ENCODE measurements at places on chromosomes 16 and 17.

DNA sequence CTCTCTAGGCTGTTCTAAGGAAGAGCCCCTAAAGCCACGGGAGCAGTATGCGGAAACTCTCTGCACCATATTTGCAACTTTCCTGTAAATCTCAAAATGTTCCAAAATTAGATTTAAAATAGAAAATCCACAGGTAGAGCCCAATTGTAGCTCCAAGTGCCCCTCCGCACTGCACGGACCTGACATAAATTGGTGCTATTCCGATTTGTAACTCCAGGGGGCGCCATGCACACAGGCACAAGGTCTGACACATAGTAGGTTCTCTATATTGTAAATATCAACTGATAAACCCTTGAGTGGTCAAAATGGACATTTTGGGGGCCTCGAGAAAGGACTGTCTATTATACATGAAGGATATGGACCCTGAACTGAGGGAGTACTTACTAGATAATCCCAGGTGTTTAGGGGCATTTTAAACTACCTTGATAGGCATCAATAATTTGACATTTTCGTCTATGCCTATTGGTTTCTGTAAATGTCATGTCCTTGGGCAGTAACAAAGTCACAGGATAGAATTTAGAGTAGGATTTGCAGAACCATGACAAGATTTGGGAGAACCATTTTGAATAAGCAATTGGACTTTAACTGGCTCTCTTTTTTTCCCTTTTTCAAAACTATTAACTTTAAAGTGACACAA is 36.6 kb upstream of the TMEM132E start:
- peak; percentile 12 for DNase-seq

- DNase-seq = no peak
Measured at GRCh38 chr16:5938607-5939006, 841.0 kb upstream of the EEF2KMT start.

DNA sequence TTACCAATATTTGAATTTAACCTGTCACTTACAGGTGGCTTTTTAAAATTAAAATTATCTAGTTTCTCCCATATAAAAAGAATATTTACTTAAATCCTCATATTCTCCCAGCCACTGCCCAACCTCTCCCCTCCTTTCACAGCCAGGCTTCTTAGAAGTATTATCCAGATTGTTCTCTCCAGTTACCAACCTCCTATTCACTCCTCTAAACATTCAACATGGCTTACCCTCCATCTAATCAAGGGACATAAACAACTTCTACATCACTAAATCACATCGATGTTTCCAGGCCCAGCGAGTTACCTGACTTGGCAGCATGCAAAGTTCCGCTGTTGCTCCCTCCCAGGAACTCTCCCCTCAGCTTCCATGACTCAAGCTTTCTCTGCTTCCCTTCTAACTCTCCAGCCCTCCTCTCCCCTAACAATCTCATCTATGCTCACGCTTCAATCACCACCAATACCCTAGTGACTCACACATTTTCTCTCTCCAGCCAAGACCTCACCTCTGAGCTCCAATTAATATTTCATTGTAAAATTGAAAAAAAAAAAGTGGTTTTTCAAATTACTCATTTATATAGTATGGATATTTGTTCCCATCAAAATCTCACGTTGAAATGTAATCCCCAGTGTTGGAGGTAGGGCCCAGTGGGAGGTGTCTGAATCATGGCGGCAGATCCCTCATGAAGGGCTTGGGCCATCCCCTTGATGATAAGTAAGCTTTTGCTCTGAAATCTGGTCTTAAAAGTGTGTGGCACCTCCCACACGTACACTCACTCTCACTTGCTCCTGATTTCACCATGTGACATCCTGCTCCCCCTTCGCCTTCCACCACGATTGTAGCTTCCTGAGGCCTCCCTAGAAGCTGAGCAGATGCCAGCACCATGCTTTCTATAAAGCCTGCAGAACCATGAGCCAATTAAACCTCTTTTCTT is 88.5 kb downstream of the HELZ start:
- DNase-seq = peak; percentile 74

- no peak for DNase-seq
Measured at GRCh38 chr17:73681946-73682345, 37.7 kb upstream of the SDK2 start.

Measured in iris pigment epithelial cell (primary cell).